ENCODE measurements at places on chromosomes 2 and 18.

- DNase-seq, result no peak
These were observed 418.3 kb upstream of the SPHKAP start for GRCh38 chr2:228599781-228600180.

DNA sequence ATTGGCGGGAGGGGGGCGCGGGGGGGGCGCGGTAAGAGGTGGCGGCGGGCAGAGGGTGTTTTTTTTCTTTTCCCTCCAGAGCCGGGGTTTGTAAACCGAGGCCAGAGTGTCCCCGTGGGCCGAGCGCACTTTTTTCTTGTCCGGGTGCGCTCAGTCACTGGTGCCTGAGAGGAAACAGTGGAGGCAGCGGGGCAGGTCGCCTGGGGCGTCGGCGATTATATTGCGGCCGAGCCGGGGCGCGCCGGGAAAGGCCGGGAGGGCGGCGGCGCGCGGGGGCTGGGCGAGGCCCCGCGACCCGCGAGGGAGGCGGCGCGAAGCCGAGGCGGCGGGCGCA is 275 bp downstream of the HOXD8 start:
- DNase-seq, result no peak

- DNase-seq, result no peak
These were observed 108.2 kb upstream of the CXCR4 start for GRCh38 chr2:136225950-136226835.

DNA sequence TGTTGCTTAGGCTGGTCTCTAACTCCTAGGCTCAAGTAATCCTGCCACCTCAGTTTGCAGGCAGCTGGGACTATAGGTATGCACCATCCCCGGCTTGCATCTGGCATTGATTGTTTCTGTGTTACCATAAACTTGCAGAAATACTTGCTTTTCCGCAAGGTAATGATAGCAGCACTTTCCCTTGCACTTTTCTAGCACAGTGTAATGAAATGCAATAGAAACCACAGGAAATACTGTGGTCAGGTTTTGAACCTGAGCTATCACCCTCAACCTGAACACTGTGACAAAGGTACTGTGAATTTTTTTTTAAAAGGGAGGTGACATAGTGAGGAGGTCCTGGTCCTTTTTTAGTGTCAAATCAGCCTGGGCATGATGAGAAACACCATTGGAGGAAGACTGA is 38.3 kb downstream of the DHRS9 start:
- no peak for DNase-seq

DNA sequence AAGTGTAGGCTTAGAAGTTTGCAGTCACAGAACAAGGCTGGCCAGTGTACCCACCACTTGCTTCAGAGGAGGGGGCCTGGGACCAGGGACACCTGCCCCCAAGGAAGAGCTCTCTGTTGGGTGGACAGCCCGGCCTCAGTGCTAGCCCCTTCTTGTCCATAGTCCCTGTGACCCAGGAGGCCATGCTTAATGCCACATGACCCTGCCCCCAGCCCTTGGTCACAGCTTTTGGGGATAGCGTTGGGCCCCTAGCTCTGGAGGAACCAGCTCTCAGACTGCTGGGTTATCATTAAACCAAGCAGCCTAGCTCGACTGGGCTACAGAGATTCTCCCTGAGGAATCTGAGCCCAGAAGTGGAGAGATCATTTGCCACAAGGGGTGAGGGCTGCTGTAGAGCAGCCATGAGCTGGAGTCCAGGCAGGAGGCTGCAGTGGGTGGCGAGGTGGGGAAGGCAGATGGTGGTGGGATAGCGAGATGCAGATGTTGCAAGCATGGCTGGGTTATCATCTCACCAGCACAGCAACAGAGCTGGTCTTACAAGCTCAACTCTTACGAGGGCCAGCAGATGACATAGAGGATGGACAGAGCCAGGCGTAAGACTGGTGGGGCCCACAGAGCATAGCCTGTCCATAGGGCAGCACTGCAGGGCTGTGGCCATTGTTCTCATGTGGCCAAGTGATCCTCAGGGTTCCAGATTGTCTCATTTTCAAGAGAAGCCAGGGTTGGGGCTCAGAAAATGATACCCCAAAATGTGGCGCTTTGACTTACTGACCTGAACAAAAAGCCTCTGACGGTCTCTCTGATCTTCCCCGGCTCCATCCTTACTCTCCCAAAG is 7.2 kb upstream of the TMEM37 start:
- DNase-seq, result no peak

All from stimulated activated CD8-positive, alpha-beta memory T cell treated with anti-CD3 and anti-CD28 coated beads, Interleukin-7, amount 100 ng/mL, for 24 hours (primary cell).